ENCODE measurements at places on chromosomes 2 and 18. TPM values are rescaled to one million over a fixed set of nuclear protein-coding genes. Genes with fewer than 3 reads are reported as not detected.
A peak's percentile ranks its signal among the peaks of the same experiment; 100 is the strongest.

DNA sequence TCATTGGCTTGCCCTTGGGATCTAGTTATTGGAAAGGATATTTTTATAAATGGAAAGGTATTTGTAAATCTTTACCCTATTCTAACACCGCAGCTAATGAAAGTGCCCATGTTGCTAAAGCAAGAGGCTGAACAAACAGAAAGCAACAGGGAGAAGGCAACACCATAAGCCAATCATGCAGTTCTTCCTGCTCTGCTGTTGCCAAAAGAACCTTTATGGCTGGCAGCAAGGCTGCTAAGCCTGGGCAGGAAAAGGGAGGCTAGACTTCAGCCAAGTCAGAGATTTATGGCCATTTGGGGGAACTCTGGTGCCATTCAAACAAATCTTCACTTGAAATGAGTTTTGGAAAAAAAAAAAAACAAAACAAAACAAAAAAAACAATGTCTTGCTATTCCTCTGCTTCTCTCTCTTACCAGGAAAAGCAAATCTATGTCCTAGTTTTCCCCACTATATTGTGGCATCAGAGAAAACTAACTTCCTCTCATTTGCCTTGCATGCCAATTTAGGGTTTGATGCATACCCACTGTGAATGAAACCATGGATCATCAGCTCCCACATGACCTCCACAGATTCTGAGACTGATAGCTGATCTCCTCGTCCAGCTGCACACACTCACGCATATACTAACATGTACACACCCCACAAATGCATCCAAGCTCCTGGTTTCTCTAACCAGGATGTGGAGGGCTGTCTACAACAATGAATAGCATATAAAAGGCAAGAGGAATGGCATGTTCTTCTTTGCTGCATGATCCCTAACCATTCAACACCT is 179.3 kb downstream of the C1D start:
- no peaks in the 10 kb centered on the region for H3K27me3 ChIP-seq
- no peak overlapping the region for H3K4me3 ChIP-seq
- peaks cover 13% of the 10 kb centered on the region for H3K4me1 ChIP-seq
- no peaks in the 10 kb centered on the region for H3K36me3 ChIP-seq

- no peaks in the 10 kb centered on the region for H3K27me3 ChIP-seq
- H3K36me3 ChIP-seq, result no peaks in the 10 kb centered on the region
- DNase-seq, result peak; percentile 89
- no peak overlapping the region for H3K4me3 ChIP-seq
- peaks cover 9% of the 10 kb centered on the region for H3K4me1 ChIP-seq
- no peak overlapping the region for H3K27ac ChIP-seq
Observed at GRCh38 chr2:71884303-71885042, 263.2 kb downstream of the CYP26B1 start.

DNA sequence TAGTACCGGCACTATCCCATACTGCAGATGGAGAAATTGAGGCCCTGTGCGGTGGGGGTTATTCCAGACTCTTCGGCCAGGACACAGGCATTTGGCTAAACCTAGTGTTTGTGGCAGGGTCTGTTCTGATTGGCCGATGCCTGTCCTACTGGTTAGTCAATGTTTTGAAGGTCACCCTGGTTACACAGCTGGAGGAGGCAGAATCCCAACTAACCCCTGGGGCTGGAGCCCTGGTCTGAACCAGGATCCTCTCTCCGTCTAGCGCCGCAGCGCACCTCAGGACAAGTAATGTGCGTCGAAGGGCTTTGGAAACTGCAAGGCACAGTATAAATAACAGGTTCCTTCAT is 19.4 kb downstream of the TEX44 start:
- no peaks in the 10 kb centered on the region for H3K36me3 ChIP-seq
- peaks cover 34% of the 10 kb centered on the region for H3K4me1 ChIP-seq
- H3K27me3 ChIP-seq, result no peaks in the 10 kb centered on the region
- DNase-seq, result peak; percentile 60
- peak overlapping the region; percentile 38 for H3K4me3 ChIP-seq

The PDE1A gene
- total RNA-seq, result not detected

The MOGAT1 gene
- not detected for total RNA-seq

The EFEMP1 gene
- 59.6 TPM for total RNA-seq

DNA sequence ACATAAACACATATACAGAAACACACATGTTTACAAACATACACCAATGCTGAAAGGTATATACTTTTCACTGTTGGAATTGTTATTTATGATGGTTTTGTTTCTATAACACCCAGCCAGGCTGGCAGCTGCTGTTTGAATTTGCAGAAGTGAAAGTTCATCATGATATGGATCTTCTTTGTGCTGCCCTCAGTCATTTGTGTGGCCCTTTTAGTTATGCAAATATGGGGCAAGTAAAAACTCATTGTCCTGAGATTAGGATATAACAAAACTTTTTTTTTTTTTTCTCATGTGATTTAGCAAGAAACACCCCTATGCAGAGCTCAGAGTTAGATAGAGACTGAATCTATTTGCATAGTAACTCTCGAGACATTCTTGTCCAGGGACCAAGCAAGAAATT is 714.1 kb downstream of the KCNJ3 start:
- no peaks in the 10 kb centered on the region for H3K27me3 ChIP-seq
- H3K27ac ChIP-seq, result no peak overlapping the region
- no peak for DNase-seq
- no peak overlapping the region for H3K4me3 ChIP-seq
- H3K36me3 ChIP-seq, result no peaks in the 10 kb centered on the region

The RDH14 gene
- total RNA-seq, result 43.4 TPM

- peak; percentile 82 for DNase-seq
- no peaks in the 10 kb centered on the region for H3K36me3 ChIP-seq
- peak overlapping the region; percentile 59 for H3K27ac ChIP-seq
- H3K27me3 ChIP-seq, result no peaks in the 10 kb centered on the region
Observed at GRCh38 chr18:21341141-21341540, 99.1 kb downstream of the GREB1L start.

DNA sequence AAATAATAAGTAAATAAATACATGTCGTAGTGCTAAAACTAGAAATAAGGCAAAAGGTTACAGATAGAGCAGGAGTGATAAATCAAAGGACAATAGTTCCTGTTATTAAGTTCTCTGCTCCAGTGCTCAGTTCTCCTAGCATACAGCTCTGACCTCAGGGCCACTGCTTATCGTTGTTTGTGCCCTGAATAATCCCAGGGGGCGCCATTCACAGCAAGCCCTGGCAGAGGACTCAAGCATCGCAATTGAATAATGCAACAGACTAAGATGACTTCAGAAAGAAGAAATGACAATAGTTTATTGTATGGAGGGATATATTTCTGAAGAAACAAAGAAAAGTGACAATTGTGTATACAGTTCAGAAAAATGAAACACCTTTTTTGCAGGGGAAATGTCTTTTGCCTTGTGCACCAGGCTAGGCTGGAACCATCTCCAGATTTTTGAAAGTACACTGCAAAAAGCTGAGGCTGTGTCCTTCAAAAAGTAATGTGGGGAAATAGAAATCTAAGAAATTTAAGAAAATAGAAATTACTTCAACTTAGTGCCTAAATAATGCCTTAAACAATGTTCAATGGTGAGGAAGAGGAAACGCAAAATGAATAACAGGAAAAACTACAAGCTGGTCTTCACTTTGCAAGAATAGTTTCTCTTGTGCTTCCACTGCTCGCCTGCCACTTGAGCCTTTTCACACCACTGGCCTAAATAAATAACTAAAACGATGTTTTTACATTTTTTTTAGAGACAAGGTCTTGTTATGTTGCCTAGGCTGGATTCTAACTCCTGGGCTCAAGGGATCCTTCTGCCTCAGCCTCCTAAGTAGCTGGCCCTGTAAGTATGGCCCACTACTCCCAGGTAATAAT is 19.0 kb upstream of the CCNYL1 start:
- peaks cover 39% of the 10 kb centered on the region for H3K4me1 ChIP-seq
- peak; percentile 46 for DNase-seq
- no peaks in the 10 kb centered on the region for H3K36me3 ChIP-seq

The TRIM43 gene
- not detected for total RNA-seq

DNA sequence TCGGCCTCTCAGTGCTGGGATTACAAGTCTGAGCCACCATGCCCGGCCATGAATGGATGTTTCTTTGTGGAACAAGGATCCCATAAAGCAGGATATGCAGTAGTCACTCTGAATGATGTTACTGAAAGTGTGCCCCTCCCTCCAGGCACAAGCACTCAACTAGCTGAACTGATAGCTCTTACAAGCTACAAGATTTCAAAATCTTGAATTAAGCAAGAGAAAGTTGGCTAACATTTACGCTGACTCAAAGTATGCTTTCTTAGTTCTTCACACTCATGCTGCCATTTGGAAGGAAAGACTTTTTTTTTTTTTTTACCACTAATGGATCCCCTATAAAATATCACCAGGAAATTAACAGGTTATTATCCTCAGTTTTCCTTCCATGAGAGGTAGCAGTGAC is 549.0 kb upstream of the PKDCC start:
- H3K27ac ChIP-seq, result no peak overlapping the region
- H3K4me3 ChIP-seq, result no peak overlapping the region
- no peaks in the 10 kb centered on the region for H3K27me3 ChIP-seq
- H3K36me3 ChIP-seq, result no peaks in the 10 kb centered on the region
- no peaks in the 10 kb centered on the region for H3K4me1 ChIP-seq
- no peak for DNase-seq

DNA sequence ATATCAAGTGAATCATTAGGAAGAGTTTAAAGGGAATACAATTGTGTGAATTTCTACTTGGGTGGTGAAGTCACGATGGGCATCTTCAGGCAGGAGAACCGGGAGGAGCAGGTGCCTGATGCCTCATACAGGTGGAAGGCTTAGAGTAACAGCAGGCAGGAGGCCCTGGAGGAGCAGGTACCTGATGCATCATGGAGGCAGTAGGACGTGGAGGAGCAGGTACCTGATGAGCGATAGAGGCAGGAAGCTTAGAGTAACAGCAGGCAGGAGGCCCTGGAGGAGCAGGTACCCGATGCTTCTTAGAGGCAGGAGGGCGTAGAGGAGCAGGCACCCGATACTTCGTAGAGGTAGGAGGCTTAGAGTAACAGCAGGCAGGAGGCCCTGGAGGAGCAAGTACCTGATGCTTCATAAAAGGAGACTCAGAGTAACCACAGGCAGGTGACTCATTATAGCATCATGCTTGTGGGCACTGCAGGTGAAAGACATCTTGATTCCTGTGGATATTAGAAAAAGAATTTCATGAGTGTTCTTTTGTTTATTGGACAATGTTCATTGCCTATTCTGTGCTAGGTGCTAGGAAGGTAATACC is 133.9 kb downstream of the ATP9B start:
- no peaks in the 10 kb centered on the region for H3K27me3 ChIP-seq
- H3K36me3 ChIP-seq, result no peaks in the 10 kb centered on the region
- H3K27ac ChIP-seq, result no peak overlapping the region
- peaks cover 20% of the 10 kb centered on the region for H3K4me1 ChIP-seq
- peak; percentile 93 for DNase-seq
- H3K4me3 ChIP-seq, result no peak overlapping the region

The ALPI gene
- not detected for total RNA-seq

- peaks cover 23% of the 10 kb centered on the region for H3K4me1 ChIP-seq
- peak overlapping the region; percentile 91 for H3K4me3 ChIP-seq
- H3K36me3 ChIP-seq, result no peaks in the 10 kb centered on the region
- peak overlapping the region; percentile 21 for H3K27ac ChIP-seq
Observed at GRCh38 chr2:64018701-64019082, 536 bp downstream of the VPS54 start.

The SERPINB13 gene
- not detected for total RNA-seq

The PDK1 gene
- total RNA-seq, result 66.3 TPM

DNA sequence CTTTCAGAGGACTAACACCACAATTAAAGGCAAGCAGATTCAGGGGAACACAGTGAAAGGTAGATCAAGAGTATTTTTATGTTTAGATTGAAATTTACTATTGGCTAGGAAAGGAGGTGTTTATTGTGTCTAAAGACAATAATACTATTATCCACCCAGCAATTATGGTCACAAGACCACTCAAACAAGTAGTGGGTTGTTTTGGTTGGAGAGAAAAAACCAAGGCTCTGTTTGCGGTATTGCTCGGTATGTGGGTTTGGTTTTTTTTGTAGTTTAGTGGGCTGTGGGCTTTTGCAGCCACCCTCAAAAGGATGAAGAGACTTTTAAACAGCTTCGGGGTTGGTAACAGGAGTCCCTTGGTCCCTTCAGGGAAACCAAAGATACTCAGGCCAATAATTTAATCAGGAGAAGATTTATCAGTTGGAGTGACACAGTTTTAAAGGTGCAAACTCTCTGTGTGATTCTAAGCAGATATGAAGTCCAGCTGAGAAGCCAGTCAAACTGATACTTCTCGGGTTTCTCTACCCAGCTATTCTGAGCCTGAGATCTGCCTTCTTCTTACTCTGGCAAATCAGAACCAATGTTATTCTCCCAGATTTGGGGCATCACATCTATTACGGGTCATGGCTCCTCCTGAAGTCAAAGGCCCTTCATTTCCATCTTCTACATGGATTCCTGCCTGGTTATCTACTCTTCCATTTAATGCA is 55.3 kb downstream of the DCC start:
- peaks cover 29% of the 10 kb centered on the region for H3K27me3 ChIP-seq
- H3K4me3 ChIP-seq, result no peak overlapping the region
- H3K4me1 ChIP-seq, result no peaks in the 10 kb centered on the region
- DNase-seq, result no peak
- H3K36me3 ChIP-seq, result no peaks in the 10 kb centered on the region

The GPR35 gene
- total RNA-seq, result 5.2 TPM

The EVX2 gene
- total RNA-seq, result not detected

The PASK gene
- 3.1 TPM for total RNA-seq

DNA sequence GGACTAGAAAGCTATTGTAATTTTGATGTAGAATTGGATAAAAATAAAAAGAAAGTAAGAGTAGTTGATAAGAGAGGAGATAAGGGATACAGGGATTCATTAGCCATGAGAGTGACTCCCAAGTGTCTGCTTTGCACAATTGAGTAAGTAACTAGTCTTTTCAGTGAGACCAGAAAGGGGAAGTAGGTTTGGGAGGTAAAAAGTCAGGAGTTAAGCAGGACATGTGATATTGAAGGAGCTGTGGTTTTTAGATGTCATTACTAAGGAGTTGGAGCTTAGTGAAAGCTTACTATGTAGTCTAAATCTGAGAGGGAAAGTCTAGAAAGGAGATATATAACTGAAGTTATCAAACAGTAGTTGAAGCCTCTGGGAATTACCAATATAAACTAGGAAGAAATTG is 93.4 kb downstream of the SLC5A7 start:
- H3K27me3 ChIP-seq, result peaks cover 63% of the 10 kb centered on the region
- no peaks in the 10 kb centered on the region for H3K36me3 ChIP-seq
- H3K4me3 ChIP-seq, result no peak overlapping the region
- no peak for DNase-seq
- no peaks in the 10 kb centered on the region for H3K4me1 ChIP-seq

DNA sequence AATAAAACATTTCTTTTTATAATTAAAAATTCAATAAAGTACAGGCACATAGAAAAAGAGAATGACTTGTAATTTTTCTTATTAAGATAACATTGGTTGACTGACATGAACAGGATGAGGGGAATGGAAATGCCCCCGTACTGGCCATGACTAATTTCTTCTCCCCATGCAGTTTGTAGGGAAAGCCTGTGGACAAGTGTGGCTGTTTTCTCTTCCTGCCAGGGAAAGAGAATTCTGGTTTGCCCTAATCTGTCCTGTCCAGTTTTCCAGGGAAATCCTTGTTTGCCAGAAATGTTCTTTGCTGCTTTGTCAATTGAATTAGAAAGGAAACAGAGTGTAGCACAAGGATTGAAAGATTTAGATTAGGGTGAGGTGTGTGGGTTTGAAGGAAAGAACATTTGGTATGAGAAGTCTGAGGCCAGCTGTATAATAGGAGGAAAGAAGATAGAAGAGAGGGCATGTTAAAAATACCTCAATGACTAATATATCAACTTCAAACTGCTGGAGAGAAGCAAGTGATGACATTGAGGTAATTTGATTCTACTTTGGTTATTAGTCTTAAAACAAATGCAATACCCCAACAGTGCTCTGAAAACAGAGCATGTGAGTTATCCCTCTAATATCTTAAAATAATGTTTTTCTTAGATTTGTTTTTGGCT is 593.9 kb upstream of the ZNF804A start:
- H3K4me1 ChIP-seq, result peaks cover 6% of the 10 kb centered on the region
- DNase-seq, result peak; percentile 34
- no peak overlapping the region for H3K27ac ChIP-seq
- no peaks in the 10 kb centered on the region for H3K27me3 ChIP-seq
- no peak overlapping the region for H3K4me3 ChIP-seq
- no peaks in the 10 kb centered on the region for H3K36me3 ChIP-seq

Data from PC-3 (cell line).